GM13977 (cell line): ENCODE measurements at places on chromosomes 7 and 10.
A peak's percentile ranks its signal among the peaks of the same experiment; 100 is the strongest.

DNA sequence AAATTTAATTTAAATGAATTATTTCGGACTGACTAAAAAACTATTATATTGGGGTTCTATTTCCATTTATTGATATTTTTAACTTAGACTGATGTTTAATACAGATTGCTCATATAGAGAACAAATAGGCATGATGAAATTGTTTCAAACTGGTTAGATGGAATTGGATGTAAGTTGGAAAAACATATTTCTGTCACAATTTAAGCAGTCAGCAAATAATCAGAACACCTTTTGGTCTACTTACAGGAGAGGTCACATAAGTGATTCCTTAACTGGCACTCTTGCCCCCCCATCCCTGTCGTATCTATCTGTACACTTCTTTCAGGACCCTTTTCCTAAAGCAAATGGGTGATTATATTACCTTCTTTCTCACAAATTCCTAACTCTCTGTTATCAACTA lies 138.4 kb downstream of the PLXDC2 start:
- no peak for DNase-seq

DNA sequence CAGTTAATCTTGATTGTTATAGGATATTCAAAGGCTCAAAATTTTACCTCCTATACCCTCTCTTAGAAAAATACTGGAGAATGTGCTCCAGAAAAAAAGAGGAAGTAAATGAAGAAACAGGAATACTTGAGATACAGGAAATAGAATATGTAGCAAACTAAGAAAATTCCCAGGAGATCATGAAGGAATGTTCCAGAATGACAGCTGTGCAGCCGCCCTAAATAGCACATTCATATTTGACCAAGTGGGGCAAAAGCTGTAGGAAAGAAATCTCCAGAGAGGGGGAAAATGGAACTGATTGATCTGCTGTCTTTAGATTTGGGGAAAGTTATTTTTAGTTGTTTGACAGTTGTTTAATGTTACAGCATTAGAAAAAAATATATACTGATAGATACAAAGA lies 46.2 kb upstream of the ZEB1 start:
- DNase-seq, result no peak

GRCh38 chr10:80100861-80101695 lies 22.6 kb downstream of the TMEM254 start:
- no peak for DNase-seq

DNA sequence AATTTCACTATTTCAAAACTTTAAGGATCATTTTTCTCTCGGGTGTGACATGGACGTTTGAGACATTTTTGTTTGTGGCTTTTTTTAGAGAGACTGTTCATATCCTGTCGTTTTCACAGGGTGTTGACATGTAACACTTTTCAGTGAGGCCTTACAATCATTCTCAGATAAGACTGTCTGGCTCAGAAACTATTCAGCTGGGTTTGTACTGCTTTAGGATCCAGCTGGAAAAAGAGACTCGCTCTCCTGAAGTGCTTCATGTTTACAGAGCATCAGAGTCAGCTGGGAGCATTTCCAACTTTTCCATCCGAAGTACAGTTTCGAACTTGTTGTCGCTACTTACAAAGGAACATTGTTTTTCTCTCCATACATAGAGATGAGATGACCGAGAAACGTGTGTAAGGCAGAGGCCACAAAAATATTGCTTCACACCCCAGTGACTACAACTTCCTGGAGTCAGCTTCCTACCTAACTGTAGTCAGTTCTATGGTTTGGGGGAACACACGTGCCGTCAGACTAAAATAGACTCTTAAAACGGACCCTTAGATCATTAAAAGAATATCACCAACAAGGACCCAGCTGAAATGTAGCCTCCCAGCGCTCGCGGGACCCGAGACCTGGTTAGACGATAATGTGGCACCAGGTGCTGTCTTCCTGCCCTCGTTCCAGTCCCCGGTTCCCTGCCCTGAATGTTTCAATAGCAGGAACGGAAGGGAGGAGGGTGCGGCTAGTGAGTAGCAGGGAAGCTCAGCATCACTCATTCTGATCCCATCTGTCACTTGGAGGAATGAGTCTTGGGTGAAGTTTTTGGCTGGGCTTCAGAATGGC lies 78.0 kb downstream of the MKI67 start:
- peak; percentile 51 for DNase-seq

- peak; percentile 42 for DNase-seq
Observed at GRCh38 chr7:142908921-142909890, 23.7 kb upstream of the TRPV6 start.

GRCh38 chr7:73865738-73866445 lies 4.9 kb downstream of the TMEM270 start:
- DNase-seq, result peak; percentile 76

DNA sequence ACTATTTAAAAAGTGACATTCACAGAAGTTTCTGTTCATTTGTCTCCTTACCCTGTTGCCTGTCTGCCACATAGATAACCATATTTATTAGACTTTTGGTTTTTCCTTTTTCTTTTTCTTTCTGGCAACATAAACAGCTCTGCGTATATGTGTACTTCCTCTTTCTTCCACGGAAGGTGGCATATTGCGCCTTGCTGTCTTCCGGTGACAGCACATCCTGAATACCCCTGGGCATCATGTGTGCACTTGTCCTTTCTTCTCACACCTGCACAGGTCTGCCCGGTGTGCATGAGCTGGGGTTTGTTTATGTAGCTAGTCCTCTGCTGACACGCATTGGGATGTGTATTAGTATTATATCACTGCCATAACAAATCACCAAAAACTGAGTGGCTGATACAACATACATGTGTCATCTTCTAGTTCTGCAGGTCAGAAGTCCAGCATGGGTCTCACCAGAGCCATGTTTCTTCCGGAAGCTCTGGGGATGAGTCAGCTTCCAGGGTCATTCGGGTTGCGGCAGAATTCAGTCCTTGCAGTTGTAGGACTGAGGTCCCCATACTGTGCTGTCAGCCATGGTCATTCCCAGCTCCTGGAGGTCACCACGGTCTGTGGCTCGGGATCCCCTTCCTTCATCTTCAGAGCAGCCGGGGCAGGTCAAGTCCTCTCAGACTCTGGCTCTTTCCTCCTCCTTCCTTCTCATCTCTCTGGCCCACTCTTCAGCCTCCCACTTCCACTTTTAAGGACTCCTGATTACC lies 596.0 kb upstream of the FOXK1 start:
- no peak for DNase-seq

DNA sequence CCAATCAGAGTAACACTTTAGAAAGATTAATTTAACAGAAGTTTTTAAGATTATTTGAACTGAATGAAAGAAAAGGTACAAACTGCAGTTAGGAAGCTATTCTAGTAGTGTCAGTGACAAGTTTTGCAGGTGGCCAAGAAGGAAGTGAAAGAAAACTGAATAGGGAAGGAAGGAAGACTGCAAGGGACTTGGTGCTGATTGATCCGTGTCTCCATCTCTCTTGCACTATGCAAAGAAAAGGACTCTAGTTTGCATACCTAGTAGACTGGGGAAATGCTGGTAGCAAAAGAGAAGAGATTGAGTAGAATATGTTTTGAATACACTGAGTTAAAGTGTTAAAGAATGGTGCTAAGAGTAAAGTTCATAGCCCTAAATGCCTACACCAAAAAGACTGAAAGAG lies 33.0 kb downstream of the OR6V1 start:
- DNase-seq, result no peak

DNA sequence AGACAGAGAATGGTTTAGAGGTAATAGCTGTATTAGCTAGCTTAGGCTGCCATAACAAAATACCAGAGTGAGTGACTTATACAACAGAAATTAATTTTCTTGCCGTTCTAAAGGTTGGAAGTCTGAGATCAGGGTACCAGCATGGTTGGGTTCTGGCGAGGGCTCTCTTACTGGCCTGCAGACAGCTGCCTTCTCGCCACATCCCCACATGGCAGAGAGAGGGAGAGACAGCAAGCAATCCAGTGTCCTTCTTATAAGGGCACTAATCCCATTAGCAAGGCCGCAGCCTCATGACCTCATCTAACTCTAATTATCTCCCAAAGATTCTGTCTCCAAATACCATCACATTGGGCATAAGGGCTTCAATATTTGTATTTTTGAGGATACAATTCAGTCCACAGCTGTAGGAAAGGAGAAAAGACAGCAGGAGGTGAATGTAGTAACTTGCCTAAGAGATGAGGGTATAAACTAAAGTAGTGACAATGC lies 3.6 kb upstream of the STAM start:
- no peak for DNase-seq

DNA sequence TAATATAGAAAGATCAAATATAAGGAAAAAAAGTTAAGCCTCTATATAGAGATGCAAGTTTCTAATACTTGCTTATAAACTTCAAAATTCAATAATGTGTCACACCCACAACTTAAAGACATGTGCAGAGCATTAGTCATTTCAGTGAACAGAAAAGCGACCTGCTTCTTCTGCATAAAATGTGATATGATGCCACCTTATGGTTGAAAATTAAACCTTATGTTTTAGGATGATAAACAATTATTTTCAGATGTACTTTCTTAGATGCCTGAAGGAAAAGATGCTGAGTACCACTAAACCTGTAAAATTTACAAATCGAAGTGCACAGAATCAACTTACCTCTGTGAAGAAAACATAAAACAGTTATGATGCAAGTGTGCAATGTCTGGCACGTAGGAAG lies 96.0 kb downstream of the MTERF1 start:
- peak; percentile 10 for DNase-seq
